Keratinocyte (primary cell): ENCODE measurements at places on chromosomes 2 and 18.
A peak's percentile ranks its signal among the peaks of the same experiment; 100 is the strongest.

DNA sequence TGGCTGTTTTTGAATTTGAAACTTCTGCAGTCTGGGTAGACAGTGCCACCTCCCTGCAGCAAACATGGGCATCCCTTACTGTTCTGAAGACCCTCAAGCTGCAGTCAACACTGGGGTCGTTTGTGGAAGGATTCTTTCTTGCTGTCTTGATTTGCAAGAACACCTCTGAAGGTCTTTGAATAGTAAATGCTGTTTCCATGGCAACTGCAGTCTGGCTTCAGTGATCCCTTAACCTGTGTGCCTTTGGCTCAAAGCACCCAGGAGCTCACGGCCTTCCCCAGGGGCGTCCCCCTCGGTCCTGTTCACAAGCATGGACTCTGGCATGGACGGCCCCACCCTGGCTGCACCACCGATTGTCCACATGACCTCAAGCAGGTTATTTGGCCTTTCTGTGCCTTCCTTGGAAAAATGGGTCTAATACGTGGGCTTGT is 38.3 kb downstream of the LRRFIP1 start:
- no peak overlapping the region for H3K27ac ChIP-seq
- peaks cover 7% of the 10 kb centered on the region for H3K27me3 ChIP-seq
- no peak for DNase-seq
- H3K4me1 ChIP-seq: peaks cover 15% of the 10 kb centered on the region
- no peaks in the 10 kb centered on the region for H3K36me3 ChIP-seq

DNA sequence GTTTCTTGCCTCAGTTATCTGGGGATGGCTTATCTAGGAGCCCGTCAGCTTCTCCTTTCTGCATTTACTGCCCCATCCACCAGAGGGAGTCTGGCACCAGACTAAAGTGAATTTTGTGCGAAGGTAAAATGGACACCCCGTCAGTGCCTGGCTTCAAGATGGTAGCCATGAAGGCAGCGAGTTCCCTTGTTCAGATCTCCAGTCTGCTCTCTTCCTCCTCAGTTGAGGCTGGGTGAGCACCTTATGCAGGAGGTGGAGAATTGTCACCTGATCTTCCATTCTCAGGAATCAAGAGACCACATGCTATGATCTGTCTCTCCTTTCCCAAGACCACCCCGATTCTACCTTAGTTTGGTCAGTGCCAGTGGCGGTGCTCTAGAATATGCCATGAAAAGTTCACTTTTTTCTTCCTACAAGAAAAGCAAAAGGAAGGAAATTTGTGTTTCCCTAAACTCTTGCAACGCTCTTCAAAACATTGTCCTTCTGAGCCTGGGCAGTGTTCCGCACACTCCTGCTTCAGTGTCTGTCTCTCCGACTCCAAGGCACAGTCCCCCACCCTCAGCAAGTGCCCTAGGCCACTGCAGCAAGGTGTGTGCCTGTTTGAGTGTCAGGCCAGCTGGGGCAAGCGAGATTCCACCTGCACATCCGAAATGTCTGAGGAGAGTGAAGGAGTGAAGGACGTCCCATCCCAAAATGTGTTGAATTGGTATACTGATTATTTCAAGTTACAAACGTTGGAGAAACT is 168.6 kb downstream of the SS18 start:
- H3K4me1 ChIP-seq: no peaks in the 10 kb centered on the region
- no peaks in the 10 kb centered on the region for H3K36me3 ChIP-seq
- no peak overlapping the region for H3K27ac ChIP-seq
- H3K27me3 ChIP-seq: no peaks in the 10 kb centered on the region
- no peak for DNase-seq

DNA sequence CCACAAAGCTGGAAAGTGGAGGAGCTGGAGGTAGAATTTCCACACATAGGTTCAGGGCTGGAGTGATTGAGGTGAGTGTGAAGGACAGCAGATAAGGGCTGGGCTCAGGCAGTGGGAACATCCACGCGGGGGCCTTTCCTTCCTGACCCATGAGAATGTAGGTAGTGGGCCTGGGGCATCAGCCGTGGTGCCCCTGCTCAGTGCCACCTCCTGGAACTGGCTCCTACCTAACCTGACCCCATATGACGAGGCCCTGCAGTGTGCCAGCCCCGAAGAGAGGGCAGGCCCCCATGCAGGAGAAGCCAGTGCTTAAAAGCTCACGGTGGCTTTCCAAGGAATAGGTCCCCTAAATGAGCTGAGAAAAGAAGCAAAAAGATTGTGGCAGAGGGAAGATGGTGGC is 66.2 kb downstream of the HS6ST1 start:
- H3K27ac ChIP-seq: no peak overlapping the region
- no peak for DNase-seq
- no peak overlapping the region for H3K4me3 ChIP-seq
- H3K4me1 ChIP-seq: no peaks in the 10 kb centered on the region
- no peaks in the 10 kb centered on the region for H3K36me3 ChIP-seq

- no peak overlapping the region for H3K27ac ChIP-seq
- H3K36me3 ChIP-seq: no peaks in the 10 kb centered on the region
- no peak for DNase-seq
- H3K4me3 ChIP-seq: no peak overlapping the region
- H3K4me1 ChIP-seq: no peaks in the 10 kb centered on the region
These were observed 21.3 kb upstream of the SP140L start for GRCh38 chr2:230305416-230306275.

GRCh38 chr2:218329027-218329825 is 27.4 kb upstream of the CATIP start:
- H3K36me3 ChIP-seq: no peaks in the 10 kb centered on the region
- no peak overlapping the region for H3K4me3 ChIP-seq
- peaks cover 3% of the 10 kb centered on the region for H3K4me1 ChIP-seq
- H3K27me3 ChIP-seq: no peaks in the 10 kb centered on the region
- H3K27ac ChIP-seq: no peak overlapping the region
- DNase-seq: no peak

- no peak for DNase-seq
- no peak overlapping the region for H3K27ac ChIP-seq
- no peaks in the 10 kb centered on the region for H3K27me3 ChIP-seq
- H3K4me1 ChIP-seq: peaks cover 11% of the 10 kb centered on the region
- no peaks in the 10 kb centered on the region for H3K36me3 ChIP-seq
- H3K4me3 ChIP-seq: no peak overlapping the region
These were observed 10.4 kb upstream of the NAPG start for GRCh38 chr18:10515456-10515855.

DNA sequence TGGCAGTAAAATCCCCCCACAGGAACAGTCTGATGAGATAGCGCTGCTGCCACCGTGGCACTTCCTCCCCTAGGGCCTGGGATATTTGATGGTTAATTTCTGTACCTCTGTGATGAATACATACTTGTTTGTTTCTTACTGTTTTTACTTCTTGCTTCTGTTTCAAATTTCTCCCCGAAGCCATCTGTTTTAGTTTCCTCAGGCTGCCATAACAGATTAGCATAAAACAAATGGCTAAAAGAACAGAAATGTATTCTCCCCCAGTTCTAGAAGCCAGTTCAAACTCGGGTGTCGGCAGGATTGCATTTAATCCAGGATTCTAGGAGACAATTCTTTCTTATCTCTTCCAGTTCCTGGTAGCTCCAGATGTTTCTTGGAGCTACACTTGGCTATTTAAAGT is 435.9 kb downstream of the DSEL start:
- no peak overlapping the region for H3K4me3 ChIP-seq
- H3K36me3 ChIP-seq: no peaks in the 10 kb centered on the region

GRCh38 chr18:33116376-33116775 is 324.1 kb downstream of the CCDC178 start:
- no peak overlapping the region for H3K4me3 ChIP-seq
- no peaks in the 10 kb centered on the region for H3K4me1 ChIP-seq
- no peak overlapping the region for H3K27ac ChIP-seq
- DNase-seq: no peak
- H3K27me3 ChIP-seq: no peaks in the 10 kb centered on the region
- H3K36me3 ChIP-seq: no peaks in the 10 kb centered on the region

DNA sequence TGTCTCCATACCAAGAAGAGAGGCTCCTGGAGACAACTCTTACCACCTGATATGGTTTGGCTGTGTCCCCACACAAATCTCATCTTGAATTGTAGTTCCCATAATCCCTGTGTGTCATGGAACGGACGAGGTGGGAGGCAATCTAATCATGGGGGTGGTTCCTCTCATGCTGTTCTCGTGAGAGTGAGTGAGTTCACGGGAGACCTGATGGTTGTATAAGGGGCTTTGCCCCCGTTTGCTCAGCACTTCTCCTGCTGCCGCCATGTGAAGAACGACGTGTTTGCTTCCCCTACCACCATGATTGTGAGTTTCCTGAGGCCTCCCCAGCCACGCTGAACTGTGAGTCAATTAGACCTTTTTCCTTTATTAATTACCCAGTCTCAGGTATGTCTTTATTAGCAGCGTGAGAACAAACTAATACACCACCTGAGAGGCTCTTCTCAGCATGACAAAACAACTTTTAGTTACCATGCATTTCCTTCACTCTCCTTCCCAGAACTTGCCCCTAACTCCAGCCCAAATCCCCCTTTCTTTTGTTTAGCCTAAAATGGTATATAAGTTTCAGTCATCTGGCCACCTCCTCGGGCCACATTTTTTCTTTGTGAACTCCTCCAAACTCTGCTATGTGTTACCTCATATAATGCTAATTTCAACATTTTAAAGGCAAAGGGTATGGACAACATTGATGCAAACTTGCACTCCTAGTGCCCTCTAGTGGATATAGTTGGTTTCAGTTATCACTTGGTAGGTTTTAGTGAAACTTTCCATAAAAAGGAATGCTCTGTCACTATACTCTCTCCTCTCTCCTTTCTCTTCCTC is 58.6 kb upstream of the SLC25A52 start:
- H3K4me1 ChIP-seq: no peaks in the 10 kb centered on the region
- no peak overlapping the region for H3K4me3 ChIP-seq
- no peaks in the 10 kb centered on the region for H3K36me3 ChIP-seq
- H3K27me3 ChIP-seq: no peaks in the 10 kb centered on the region

GRCh38 chr2:97936199-97936598 is 59.5 kb downstream of the TMEM131 start:
- H3K27ac ChIP-seq: no peak overlapping the region
- no peak overlapping the region for H3K4me3 ChIP-seq
- H3K4me1 ChIP-seq: peaks cover 8% of the 10 kb centered on the region
- no peaks in the 10 kb centered on the region for H3K36me3 ChIP-seq

GRCh38 chr2:169091761-169092519 is 22.6 kb downstream of the DHRS9 start:
- peaks cover 3% of the 10 kb centered on the region for H3K27me3 ChIP-seq
- no peak overlapping the region for H3K27ac ChIP-seq
- peaks cover 36% of the 10 kb centered on the region for H3K4me1 ChIP-seq
- H3K36me3 ChIP-seq: no peaks in the 10 kb centered on the region
- no peak overlapping the region for H3K4me3 ChIP-seq

DNA sequence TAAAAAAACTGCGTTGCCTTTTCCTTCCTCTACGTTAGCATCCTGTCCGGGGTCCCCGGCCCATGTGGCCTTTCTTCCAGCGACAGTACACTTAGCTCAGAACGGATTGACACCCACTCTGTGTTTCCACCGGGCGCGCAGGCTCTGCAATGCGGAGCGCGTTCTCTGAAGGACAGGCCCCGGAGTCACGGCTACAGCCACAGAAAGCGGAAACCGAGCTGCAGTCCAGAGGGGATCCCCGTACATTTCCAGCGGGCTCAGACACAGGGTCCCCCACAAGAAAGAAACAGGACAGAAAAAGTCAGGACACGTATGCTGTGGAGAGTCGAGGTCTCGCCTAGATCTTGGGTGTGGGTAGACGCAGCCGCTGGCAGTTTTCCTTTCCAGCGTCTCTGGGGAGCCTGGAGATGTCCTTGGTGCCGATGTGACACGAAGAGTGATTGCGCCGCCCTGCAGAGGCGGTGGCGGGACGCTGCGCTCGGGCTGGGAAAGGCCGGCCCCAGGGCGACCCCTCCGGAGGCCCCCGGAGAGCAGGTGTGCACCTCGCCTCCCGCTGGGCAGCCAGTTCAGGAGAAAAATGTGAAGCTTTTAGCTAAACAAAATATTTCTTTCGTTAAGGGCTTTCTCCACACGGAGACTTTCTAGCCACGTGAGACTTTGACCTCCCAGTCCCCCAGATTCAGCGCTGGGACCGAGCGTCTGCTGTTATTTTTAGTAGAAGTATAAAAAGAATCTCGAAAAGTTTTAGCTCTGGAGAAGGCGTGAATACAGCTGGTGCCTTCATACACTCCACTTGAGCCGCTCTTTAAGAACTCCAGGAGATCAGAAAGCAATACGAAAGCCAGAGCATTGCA is 1.3 kb upstream of the ACKR3 start:
- peak overlapping the region; percentile 39 for H3K27ac ChIP-seq
- H3K4me1 ChIP-seq: peaks cover 30% of the 10 kb centered on the region
- peak overlapping the region; percentile 57 for H3K4me3 ChIP-seq
- no peak for DNase-seq
- H3K36me3 ChIP-seq: no peaks in the 10 kb centered on the region

- H3K27me3 ChIP-seq: peaks cover 21% of the 10 kb centered on the region
- H3K27ac ChIP-seq: no peak overlapping the region
- H3K36me3 ChIP-seq: no peaks in the 10 kb centered on the region
- H3K4me1 ChIP-seq: no peaks in the 10 kb centered on the region
- no peak for DNase-seq
- no peak overlapping the region for H3K4me3 ChIP-seq
These were observed 20.6 kb downstream of the LRRFIP1 start for GRCh38 chr2:237648016-237648381.

GRCh38 chr2:42086500-42086953 is 38.7 kb downstream of the PKDCC start:
- peaks cover 4% of the 10 kb centered on the region for H3K4me1 ChIP-seq
- no peak for DNase-seq
- H3K36me3 ChIP-seq: no peaks in the 10 kb centered on the region

- no peaks in the 10 kb centered on the region for H3K4me1 ChIP-seq
- H3K4me3 ChIP-seq: no peak overlapping the region
- DNase-seq: no peak
- H3K36me3 ChIP-seq: no peaks in the 10 kb centered on the region
These were observed 66.1 kb downstream of the COLEC12 start for GRCh38 chr18:434410-434809.

DNA sequence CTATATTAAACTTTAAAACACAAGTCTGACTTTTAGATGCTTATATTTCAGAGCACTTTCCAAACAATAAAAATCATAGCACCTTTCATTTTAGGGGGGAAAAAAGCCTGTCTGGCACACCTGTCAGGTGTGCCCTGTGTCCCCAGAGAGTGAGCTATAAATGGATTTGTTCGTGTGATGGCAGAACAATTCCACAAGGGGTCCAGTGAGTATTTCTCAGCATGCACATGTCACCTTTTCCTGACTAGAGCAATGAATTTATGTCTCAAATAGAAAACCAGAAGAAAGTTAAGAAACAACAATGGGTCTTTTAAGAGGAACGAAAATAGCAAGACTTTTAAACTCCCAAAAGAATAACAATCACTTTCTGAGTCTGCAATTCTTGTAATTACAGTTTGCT is 55.9 kb downstream of the ACVR1C start:
- H3K4me3 ChIP-seq: no peak overlapping the region
- H3K4me1 ChIP-seq: no peaks in the 10 kb centered on the region
- DNase-seq: no peak

- H3K27me3 ChIP-seq: no peaks in the 10 kb centered on the region
- peaks cover 7% of the 10 kb centered on the region for H3K4me1 ChIP-seq
- H3K36me3 ChIP-seq: no peaks in the 10 kb centered on the region
- no peak overlapping the region for H3K4me3 ChIP-seq
These were observed 2.4 kb upstream of the OTOS start for GRCh38 chr2:240142859-240143258.

- no peaks in the 10 kb centered on the region for H3K36me3 ChIP-seq
- H3K27me3 ChIP-seq: no peaks in the 10 kb centered on the region
- DNase-seq: no peak
- no peak overlapping the region for H3K4me3 ChIP-seq
- H3K27ac ChIP-seq: no peak overlapping the region
- H3K4me1 ChIP-seq: peaks cover 14% of the 10 kb centered on the region
These were observed 18.2 kb downstream of the TGIF1 start for GRCh38 chr18:3468066-3468705.
